Stimulated activated CD4-positive, alpha-beta T cell treated with anti-CD3 and anti-CD28 coated beads, TNF-alpha, amount 100 ng/mL, for 48 hours (primary cell): ENCODE measurements at places on chromosomes 13 and 19.

DNA sequence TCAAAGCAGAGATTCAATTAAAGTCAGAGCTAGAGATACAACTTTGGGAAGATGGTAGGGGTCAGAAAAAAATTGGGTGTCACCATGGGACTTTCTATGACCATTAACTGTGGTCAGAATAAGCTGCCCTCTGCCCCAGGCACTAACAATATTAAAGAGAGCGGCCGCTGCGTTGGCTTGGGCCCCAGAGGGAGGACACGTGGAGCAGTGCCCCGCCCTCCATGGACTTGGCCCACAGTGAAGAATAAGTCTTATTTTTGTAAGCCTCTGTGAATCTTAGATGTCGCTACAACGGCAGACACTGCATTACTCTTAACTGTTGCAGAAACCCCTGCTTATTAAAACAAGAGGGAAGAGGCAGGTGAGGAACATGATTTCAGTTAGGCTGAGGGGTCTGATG, 172.7 kb downstream of the UQCRFS1 start:
- DNase-seq: no peak

- no peak for DNase-seq
Observed at GRCh38 chr13:112137144-112137543, 70.2 kb downstream of the SOX1 start.

DNA sequence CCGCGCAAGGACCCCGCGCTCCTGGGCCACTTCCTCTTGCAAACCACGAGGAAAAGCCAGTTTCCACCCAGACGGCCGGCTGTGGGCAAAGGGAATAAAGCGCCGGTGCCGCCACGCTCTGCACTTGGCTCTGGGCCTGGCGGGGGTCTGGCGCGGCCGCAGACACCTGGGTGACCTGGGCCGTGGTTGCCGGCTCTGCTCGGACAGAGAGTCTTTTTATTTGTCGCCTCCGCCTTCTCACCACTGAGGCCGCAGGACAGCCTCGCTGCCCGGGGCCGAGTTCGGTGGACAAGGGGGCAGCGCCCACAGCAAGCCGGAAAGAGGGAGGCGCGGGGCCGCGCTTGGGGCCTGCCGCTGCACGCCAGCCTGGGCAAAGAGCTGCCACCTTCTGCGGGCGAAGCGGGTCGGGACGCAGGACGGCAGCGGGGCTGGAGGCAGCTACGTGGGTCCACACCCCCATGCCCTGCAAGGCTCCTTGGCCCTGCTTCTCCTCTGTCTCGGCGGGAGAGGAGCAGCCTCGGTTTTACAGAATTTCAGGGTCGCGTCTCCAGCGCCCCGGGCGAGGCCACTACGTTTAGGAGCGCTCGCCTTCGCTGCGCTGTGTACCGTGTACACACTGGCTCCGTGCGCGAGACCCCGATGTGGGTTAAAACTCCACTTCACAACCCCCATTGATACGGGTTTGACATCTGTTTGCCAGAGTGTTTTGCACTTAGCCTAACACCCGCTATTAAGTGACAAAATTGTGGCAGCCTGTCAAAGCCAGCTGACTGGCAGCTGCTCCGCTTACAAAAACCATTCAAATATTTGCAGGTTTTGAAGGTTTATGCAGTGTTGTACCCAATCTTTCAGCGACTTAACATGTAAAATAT, 13.0 kb upstream of the SOX1 start:
- DNase-seq: no peak

- DNase-seq: no peak
Observed at GRCh38 chr13:97243915-97244781, 22.0 kb downstream of the MBNL2 start.

- no peak for DNase-seq
Observed at GRCh38 chr13:109281017-109281902, 505.1 kb downstream of the IRS2 start.

GRCh38 chr13:32045982-32046785, 14.6 kb downstream of the FRY start:
- no peak for DNase-seq

GRCh38 chr13:27641711-27642502, 20.2 kb downstream of the POLR1D start:
- DNase-seq: no peak

DNA sequence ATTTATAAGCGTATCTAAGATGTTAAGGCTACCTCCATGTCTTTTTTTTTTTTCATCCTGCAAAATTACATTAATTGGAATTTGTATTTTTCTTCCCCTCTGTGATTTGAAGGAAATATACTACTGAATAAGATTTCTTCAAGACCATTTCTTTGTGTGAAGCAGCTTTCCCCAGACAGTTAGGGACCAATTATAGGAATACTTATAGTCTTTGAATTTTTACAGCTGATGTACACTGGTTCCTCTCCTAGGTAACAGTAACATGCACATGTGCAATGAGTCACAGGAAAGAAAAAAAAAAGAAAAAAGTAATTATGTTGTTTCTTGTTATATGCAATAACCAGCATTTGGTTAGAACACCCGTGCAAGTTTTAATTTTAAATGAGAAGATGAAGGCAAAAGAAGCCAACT, 82.0 kb downstream of the PCDH9 start:
- no peak for DNase-seq

DNA sequence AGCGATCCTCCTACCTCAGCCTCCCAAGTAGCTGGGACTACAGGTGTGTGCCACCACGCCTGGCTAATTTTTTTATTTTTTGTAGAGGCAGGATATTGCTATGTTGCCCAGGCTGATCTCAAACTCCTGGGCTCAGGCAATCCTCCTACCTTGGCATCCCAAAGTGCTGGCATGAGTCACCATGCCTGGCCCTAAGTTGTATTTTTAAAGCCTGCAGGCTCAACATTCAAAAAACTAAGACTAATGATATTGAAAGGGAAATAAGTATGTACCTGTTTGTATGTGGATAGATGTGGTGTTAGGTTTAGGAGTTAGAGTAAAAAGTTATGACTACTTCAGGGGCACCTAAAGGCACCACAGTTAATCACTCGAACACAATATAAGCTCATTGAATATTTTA, 5.4 kb upstream of the IPO5 start:
- DNase-seq: no peak

GRCh38 chr19:30341611-30342201, 30.5 kb upstream of the ZNF536 start:
- DNase-seq: no peak

DNA sequence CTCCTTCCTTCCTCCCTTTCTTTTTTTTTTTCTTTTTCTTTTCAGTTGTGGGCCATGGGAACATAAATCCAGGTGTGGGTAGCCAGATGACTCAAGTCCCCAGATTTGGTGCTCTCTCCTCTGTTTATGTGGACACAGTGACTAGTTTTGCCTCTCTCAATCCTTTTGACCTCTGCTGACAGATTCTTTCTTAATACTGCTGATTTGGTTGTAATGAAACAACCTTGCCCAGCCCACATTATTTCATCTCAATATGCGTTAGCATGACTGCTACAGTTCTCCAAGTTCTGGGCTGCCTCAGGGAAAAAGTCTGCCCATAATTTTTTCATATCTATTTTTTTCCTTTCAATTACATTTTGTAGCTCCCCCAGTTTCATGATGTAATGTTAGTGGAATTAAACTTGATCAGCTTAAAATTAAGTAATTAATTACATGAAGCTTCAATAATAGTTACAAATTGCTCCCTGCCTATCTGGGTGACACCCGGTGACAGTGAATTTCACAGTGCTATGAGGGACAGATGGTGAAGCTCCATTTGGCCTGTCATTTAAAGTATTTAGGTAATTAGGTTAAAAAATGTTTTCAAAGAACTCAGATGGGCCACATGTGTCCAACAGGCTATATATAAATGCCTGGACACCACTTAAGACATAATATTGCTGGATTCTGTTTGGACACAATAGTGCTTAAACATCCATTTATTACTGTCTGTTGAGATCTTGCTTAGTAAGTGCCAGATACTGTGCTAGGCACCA, 118.8 kb upstream of the FRY start:
- no peak for DNase-seq

DNA sequence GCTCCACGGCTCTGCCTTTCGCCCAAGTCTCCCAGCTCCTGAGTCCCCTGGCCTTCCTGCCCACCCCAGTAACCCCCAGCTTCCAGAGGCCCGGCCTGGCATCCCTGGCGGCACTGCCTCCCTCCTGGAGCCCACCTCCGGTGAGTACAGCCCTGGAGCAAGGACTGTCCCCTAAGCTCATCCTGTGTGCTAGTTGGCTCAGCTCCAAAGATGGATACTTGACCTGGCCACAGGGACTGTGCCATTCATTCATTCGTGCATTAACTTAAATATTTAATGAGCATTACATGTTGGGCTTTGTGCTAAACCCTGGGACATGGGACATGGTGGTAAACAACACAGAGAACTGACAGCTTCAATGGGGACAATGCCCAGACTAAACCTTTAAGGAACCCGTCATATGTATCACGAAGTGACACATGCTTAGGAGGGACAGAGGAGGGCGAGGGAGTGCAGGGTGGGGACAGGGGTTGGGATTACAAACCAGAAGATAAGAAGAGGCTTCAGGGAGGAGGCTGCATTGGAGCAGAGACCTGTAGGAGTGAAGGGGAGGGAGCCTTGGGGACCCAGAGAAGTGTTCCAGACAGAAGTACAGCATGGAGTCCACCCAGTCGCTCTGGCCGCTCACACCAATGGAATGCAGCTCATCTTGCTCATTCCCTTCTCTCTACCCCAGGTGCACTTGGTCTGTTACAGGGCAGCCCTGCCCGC, 6.9 kb upstream of the OVOL3 start:
- DNase-seq: no peak

GRCh38 chr13:45584816-45585215, 30.7 kb downstream of the ERICH6B start:
- no peak for DNase-seq

DNA sequence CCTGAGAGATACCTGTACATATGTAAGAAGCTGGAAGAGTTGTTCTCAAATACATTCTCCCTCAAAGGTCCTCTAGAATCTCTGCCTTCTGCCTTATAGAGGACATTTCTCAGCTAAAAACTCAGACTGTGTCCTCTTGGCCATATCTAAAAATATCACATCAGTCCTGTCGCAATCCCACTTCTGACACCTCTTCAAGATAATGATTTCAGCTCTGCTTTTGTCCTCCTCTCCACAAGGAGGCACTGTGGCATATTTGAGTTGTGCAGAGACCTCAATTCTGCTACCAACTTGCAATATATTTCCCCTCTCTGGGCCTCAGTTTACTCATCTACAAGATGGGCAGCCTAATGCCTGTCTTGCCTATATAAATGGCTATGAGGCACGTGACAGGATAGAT, 16.6 kb downstream of the ADAMTS10 start:
- DNase-seq: no peak

DNA sequence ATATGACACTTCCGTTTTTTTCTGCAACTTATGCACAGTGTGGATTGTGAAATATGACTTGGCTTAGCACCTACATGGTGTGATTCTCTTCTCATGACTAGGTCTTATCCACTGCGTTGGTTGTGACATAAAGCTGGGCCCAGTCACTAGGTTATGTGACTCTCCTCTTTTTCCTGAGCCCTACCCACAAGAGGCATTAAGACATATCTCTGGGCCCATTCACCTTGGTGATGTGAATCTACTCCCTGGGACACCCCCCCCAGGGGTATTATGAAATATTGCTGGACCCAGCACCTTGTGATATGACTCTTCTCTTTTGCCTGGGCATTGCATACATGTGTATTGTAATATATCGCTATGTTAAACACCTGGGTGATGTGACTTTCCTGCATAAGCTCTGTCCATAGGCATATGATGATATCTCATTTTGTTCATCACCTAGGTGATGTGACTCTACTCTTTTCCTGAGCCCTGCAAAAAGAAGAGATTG, 85.8 kb upstream of the ZNF43 start:
- DNase-seq: no peak

DNA sequence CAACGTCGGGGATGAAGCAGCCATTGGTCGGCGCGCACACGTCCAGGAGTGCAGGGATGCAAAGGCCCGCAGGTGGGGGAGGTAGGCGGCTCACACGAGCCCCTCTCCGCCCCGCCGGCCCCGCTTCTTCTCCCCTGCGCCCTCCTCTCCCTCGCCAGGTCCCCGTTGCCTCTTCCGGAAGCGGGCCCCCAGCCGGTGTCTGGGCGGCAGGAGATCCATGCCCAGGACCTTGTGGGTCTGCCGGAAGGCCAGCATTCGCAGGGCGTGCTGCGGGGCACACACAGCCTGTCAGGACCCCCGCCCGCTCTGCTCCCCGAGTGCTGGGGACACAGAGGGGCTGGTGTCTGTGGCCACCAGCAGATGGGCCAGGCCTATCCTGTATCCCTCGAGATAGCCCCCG, 19.7 kb upstream of the MATK start:
- no peak for DNase-seq

DNA sequence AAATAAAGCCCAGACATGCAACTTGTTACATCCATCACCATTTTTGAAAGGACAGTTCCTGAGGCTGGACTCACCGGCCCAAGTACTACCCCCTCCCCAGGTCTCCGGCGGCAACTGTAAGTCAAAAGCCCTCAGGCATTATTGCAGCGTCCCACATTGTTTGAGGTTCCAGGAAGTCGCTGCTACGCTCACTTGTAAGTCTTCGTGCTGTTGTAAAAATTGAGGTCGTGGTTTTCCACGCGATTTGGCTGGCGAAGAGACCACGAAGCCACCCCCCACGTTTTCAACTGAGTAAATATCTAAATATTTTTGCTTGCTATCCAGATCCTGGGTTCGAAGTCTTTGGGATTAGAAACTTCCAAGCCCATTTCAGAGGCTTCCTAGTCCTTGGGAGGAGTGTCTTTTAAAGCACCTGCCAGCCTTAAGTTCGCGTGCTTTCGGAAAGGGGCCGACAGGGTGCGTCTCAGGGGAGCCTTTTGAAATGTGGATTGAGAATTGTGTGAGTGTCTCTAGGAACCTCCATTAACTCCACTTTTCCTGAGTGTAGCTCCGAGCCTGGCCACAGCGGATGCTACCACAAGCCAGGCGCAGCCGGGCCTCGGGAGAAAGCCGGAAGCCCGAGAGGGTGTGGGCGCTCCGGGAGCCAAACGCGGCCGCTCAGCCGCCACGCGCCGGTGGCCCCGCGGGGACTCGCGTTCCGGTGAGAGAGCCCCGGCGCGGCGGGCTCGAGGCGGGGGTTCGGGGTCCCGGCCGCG, 434 bp upstream of the FNDC3A start:
- no peak for DNase-seq

DNA sequence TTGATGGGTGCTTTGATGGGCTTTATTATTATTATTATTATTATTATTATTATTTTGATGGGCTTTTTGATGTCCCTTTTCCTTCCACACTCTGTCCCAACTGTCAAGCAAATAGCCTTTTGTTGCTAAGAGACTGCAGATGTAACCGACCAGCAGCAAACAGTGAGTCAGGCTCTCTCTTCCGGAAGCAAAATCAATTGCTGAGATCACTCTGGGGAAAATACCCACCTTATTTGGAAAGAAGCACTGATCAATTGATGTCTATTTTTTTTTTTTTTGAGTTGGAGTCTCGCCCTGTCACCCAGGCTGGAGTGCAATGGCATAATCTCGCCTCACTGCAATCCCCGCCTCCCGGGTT, 2.9 kb downstream of the LDLR start:
- no peak for DNase-seq

GRCh38 chr13:46389457-46390451, 2.7 kb upstream of the RUBCNL start:
- DNase-seq: no peak

DNA sequence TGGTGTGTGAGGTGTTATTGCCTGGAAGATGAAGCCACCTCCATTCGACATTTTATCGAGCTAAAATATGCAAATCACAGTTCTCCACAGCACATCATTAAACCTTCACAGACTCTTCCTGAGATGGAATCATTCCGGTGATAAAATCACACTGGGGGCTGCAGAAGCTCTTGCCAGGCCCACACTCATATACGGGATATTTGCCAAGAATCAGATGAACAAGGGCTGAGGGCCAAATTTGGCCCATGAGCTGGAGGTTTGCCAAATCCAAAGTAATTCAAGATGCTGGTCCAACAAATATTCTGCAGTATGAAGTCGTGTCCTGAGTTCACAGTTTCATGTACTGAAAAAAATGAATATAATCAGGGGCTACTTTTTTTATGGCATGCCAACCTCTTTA, 16.7 kb upstream of the RXFP2 start:
- no peak for DNase-seq
